ENCODE measurements at places on chromosomes 1 and 21. TPM values are rescaled to one million over a fixed set of nuclear protein-coding genes. Genes with fewer than 3 reads are reported as not detected.

- H3K27ac ChIP-seq, result no peak overlapping the region
- H3K4me3 ChIP-seq, result no peak overlapping the region
- H3K36me3 ChIP-seq, result no peaks in the 10 kb centered on the region
- no peaks in the 10 kb centered on the region for H3K27me3 ChIP-seq
- no peaks in the 10 kb centered on the region for H3K4me1 ChIP-seq
Measured at GRCh38 chr1:238223076-238223640, 332.4 kb upstream of the ZP4 start.

DNA sequence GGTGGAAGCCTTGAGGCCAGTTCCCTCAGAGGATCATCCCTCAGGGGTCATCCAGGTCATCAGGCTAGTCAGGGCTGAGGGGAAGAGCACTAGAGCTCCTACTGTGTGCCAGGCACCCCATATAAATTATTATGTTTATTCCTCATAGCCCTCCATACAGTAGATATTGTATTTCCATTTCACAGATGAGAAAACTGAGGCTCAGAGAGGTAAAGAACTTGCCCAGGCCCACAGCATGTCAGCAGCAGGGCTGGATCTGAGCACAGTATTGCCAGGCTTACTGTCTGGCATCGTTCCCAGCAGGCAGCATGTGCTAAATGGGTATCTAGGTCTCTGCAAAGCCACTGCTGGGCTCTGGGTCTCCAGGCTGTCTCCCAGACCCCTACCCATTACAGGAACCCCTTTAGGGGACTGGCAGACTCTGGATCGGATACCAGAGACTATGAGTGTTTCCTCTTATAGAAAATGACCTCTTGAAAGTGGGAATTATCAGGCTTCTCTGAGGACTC is 153.3 kb downstream of the PTPRU start:
- DNase-seq, result no peak
- H3K4me3 ChIP-seq, result no peak overlapping the region
- H3K36me3 ChIP-seq, result no peaks in the 10 kb centered on the region
- no peak overlapping the region for H3K27ac ChIP-seq
- peaks cover 16% of the 10 kb centered on the region for H3K27me3 ChIP-seq

DNA sequence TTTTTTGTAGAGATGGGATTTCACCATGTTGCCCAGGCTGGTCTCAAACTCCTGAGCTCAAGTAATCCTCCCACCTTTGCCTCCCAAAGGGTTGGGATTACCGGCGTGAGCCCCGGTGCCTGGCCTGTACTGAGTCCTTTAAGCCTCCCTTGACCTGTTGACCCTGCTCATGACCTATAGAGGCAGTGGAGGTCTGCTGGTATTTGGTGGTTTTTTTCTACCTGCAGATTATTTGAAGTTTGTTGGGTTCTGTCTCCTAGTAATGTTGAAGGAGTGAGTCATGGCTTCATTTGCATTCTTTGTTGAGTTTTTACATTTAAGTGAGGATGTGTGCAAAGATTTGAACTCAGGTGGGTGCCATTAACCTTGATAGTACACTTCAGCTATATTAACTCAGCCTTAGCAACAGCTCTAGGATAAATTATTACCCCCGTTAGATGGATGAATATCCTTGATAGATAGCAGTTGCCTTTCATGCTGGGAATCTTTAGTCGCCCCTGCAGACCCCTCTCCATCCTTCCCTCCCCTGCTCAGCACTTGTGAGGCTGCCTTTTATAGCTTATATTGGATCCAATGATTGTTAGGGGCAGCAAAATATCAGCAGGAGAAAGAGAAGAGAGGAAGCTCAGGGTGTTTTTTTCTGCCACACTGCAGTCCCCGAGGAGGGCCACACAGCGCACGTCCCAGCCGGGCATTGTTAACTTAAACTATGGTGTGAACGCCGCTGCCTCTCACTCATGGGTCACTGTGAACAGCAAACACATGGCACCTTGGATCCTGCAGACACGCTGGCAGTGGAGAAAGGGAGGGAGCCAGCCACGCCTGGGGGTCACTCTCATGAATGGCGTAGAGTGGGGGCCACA is 14.9 kb upstream of the NPPB start:
- no peaks in the 10 kb centered on the region for H3K36me3 ChIP-seq
- H3K4me3 ChIP-seq, result no peak overlapping the region
- no peak overlapping the region for H3K27ac ChIP-seq
- peaks cover 30% of the 10 kb centered on the region for H3K27me3 ChIP-seq
- H3K4me1 ChIP-seq, result no peaks in the 10 kb centered on the region

Gene SELP
- total RNA-seq, result not detected
